Head of caudate nucleus (tissue), 42 donors: ENCODE measurements at places on chromosomes 6 and 20.
A peak's percentile ranks its signal among the peaks of the same experiment; 100 is the strongest.

DNA sequence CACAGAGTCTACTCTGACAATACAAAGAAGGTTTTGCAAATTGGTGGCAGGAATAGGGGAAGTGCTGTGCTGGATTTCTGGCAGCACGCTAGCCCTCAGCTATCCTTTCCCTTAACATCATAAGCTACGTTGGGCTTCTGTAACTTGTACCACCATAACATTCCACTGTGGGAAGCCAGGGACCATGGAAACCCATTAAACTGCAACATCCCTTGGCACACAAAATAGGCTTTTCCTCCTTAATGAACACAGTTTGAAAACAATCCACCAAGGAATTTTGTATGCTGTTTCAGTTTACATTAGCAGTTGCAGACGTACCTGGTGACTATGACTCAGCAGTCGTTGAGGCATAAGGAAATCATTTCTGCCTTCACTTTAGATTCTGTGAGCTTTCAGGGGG lies 203.9 kb upstream of the RAB32 start:
- no peak for DNase-seq

DNA sequence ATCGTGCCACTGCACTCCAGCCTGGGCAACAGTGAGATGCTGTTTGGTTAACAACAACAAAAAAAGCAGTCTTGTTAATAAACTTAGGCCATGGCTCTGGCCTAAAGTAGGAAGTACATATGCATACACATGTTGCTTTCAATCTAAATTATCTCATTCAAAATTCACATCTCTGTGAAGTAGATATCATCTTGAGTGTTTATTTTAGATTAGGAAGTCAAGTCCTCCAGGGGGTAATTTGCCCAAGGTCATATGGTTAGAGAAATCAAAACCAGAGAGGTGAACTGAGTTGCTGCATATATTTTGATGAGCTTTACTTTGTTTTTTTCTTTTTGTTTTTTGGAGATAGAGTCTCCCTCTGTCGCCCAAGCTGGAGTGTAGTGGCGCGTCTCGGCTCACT lies 52.8 kb downstream of the B4GALT5 start:
- DNase-seq, result no peak

- DNase-seq, result no peak
Observed at GRCh38 chr20:34089175-34089479, 22.9 kb downstream of the EIF2S2 start.

GRCh38 chr6:56329271-56330050 lies 82.1 kb upstream of the COL21A1 start:
- no peak for DNase-seq

DNA sequence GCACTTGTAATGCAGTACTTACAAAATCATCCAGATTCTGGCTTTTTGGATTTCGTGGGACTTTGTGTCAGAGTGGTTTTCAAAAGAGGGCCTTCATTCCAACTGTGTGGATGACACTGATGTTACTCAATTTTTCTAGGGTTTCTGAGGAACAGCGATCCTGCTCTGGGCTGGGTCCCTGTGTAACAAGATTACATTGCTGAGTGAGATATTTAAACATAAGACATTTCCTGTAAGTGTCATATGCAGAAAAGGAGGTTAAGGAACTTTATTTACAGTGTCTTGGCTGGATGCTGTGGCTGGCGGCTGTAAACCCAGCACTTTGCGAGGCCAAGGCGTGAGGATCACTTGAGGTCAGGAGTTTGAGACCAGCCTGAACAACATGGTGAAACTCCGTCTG lies 6.7 kb downstream of the ZFAND3 start:
- DNase-seq, result no peak

GRCh38 chr6:15270402-15270801 lies 24.5 kb downstream of the JARID2 start:
- DNase-seq, result no peak

GRCh38 chr20:4021906-4022305 lies 6.5 kb upstream of the RNF24 start:
- DNase-seq, result no peak

DNA sequence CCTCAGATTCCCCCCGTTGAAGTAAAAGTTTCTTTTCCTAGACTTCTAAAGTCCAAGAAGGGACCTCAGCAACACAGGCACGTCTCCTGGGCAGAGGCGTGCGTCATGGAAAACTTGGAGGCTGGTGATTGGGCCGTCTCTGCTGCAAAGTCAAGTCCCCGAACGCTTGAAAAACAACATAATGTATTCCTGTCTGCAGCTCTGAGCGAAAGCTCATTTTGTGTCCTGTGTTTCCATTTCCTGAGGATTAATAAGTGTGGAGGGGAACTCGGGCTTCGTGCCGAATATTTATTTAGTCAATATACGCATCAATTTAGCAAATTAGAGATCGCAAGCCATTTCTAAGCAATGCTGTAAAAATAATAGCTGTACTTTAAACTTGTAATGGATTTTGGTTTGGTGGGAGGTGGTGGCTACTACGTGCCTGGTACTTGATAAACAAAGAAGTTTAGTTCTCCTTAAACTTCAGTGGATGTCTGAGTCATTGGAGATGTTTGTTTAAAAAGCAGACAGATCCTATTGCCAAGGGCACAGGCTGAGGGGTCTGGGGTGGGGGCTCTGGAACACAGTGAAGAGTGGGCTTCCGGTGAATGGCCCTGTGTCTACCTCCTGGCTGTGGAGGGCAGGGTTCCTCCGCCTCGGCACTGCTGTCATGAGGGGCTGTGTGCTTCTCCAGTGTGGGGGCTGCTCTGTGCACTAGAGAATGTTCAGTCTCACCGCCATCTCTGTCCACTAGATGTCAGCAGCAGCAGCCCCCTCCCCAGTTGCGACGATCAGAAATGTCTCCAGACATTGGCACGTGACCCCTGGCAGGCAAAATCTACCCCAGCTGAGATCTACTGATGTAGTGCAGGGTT lies 21.8 kb downstream of the PCK1 start:
- DNase-seq, result peak; percentile 41

DNA sequence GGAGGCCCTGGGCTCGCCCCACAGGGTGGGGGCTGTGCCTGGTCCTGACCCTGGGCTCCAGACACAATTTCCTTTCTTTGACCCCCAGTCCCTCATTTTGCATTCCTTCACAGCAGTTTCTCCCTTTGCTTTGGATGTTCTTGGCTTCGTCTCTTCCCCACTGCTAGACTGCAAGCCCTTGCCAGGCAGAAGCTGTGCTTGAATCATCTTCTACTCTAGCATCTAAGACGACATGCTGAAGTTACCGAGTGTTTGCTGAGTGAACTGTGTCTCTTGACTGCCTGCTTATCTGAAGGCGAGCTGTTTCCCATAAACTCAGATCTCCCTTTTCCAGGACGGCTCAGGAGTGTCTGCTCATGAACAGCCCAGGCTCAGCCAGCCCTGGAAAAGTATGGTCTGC lies 14.3 kb upstream of the SYNDIG1 start:
- DNase-seq, result no peak

DNA sequence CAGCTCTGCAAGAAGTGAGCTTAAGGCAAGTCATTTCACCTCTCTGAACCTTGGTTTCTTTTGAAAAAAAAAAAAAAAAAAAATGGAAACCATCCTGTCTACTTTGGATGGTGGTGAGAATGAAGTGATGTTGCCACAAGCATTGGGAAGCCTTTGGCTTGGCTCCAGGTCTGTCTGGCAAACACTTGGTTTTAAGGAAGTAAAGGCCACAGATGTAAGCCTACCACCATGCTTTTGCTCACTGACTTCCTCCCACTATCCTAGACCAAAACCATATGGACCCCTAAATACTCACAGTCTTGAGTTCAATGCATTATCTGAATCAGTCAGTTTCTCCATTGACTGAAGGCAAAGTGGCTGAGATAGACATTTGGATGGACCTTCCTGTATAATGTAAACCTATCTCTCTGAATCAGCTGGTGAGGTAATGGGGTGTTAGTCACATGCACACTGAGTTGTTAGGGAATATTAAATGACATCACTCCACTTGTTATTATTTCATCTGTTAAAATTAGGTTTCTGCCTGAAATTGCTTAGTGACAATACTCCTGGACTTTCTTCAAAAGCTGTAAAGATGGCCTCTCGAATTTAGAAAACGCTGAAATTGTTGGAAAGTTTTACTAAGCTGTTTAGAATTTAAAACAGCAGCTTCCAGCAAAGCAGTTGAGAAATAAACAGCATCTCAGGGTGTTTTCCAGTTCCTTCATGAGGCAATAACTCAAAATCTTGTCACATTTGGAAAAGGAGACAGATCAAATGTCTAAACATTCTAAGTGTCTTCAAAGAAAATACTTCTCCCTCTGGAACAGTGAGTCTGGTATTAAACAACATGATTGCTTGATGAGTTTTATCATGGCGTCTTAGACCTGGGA lies 833.5 kb downstream of the DHX35 start:
- no peak for DNase-seq

- no peak for DNase-seq
Observed at GRCh38 chr6:119147101-119148053, 68.9 kb upstream of the FAM184A start.

GRCh38 chr6:33904050-33904746 lies 100.4 kb upstream of the MLN start:
- no peak for DNase-seq

DNA sequence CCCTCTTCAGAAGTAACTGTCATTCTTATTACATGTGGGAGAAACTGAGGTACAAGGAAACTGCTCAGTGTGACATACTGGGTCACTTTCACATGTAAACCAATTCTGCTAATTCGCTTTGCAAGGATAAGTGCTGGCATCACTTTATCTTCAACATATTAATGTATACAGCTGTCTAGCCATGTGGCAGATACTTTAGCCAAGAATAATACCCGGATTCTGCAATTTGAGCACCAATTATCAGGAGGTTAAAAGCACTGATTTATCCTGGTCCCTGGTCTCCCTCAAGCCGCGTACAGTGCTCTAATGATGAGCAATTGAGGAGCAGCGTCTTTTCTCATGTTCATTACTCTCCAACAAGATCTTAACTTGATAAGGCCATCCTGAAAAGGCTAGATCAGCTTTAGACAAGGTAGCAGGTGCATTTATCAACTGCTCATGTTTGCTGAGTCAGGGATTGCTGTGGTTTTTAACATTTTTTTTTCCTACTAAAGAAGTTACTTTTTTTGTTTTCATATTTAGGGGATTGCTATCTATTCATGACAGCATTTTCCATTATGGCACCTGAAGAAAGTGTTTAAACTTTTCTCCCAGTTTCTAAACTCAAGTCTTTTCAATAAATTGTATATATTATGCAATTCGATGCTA lies 1066.3 kb upstream of the MAP3K7 start:
- no peak for DNase-seq

- no peak for DNase-seq
Observed at GRCh38 chr6:67935976-67936477, 699.1 kb upstream of the ADGRB3 start.

GRCh38 chr6:21505574-21505990 lies 88.0 kb upstream of the SOX4 start:
- no peak for DNase-seq

DNA sequence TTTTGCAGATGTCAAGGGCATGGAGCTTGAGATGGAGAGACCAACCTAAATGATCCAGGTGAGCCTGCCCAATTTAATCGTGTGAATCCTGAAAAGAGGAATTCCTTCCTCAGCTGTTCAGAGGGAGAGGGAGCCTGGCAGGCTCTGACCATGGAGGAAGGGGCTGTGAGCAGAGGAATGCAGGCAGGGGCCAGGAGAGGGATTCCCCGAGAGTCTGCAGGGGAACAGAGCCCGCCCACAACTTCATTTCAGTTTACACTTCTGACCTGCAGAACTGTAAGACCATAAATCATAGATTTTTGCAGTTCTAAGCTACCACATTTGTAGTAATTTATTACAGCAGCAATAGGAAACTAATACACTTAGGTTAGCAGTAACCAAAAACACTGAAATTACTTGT lies 164.1 kb downstream of the TBXT start:
- DNase-seq, result no peak

DNA sequence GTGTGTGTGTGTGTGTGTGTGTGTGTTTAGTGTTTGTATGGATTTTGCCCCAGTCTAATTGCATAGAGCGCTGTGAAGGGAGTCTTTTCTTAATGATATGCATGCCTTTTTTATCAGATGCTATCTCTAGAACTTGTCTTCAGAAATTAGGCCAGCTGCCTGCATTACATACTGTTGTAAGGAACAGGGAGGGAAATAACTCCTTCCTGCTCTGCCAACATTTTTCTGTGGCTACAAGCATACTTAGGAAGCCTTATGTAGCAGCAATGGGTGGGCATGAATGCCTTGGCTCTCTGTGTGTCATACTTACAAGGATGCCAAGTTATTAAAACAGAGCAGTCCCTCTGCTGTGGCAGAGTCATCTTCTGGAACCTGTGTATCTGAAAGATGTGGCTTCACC lies 8.0 kb upstream of the COL21A1 start:
- DNase-seq, result no peak

DNA sequence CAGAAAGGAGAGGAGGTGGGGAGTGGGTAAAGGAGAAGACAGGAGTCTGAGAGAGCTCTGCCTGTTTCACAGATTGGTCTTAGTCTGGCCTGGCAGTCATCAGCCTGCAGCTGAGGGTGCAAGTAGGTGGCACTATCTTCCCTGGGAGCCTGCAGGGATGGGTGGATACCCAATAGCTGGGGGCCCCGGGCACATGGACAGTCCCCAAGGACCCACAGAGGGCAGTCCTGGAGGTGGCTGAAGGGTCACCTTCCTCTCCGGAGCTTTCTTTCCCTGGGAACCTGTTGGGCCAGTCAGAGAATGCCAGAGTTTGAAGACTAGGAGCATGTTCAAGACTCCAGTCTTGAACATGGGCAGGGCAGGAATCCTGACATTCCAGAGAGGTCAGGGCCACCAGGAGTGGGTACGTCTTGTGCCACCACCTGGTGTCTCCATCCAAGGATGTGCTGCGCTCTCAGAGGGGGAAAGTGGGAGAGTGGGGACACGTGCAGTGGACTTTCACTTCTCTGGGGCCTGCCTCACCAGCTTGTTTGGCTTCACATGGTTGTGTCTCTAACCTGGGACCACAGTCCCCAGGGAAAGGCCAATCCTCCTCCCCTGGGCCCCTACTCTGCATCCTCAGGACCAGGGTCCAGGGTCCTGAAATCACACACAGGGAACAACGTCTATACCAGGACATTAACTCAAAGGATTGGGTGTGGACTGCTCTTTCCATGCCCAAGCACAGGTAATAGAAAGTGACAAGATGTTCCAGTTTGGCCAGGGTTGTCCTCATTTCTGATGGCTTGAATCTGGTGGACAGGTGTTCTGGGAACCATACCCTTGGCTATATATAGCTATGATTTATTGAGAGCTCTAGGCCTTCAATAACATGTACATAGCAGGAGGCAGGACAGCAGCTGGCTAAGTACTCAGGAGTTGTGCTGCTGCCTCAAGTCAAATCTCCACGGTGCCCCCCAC lies 18.0 kb downstream of the AARS2 start:
- no peak for DNase-seq
